ENCODE measurements at places on chromosomes 11 and 22.

DNA sequence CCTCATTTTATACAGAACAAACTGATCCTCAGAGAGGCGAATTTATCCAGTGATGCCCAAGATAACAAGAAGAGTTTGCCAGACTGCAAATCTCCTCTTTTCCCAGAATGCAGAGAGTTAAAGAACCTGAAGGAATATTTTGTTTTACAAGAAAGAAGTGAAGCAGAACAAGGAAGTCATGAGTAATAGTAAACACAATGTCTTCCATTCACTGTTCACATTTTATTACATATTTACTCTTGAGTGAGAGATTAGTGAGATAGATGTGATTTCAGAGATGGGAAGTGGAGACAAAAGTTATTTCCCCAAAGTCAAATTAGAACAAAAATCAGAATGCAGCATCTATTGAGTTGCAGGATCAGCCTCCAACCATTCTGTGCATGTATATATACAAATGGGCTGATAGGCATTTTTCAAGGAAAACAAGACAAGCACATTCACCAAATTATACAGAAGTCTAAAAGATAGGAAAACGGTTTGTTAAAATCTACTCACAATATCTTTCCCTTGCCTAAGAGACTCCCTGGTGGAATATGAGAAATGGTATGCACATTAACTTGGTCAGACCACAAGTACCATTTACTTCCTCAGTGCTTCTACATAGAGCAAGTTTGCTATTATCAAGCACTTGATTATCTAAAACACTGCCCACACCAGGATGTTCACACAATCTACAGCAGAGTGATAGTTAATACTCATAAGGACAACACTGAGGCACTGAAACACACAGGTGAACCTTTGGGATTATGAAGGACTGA, 12.0 kb downstream of the GUCY1A2 start:
- no peak for DNase-seq

- no peak for DNase-seq
Measured at GRCh38 chr11:45154276-45154675, 7.8 kb downstream of the PRDM11 start.

DNA sequence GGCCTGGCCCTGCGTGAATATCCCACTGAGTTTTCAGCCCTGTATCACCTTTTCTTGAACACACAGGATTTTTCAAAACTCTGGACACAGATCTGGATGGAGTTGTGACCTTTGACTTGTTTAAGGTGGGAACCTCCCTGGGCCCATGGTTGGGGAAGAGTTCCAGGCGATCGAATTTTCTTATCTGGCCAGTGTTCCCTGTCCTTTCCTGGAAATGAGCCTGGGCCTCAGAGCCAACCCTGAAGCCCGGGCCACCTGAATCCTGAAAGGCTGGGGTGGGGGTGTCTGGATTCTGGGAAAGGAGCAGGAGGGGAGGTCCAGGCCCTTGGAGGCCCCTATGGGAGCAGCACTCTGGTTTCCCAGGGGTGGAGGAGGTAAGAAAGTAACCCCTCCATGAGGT, 29.0 kb downstream of the CAPN1 start:
- no peak for DNase-seq

- no peak for DNase-seq
Measured at GRCh38 chr11:93038521-93038920, 69.1 kb downstream of the MTNR1B start.

DNA sequence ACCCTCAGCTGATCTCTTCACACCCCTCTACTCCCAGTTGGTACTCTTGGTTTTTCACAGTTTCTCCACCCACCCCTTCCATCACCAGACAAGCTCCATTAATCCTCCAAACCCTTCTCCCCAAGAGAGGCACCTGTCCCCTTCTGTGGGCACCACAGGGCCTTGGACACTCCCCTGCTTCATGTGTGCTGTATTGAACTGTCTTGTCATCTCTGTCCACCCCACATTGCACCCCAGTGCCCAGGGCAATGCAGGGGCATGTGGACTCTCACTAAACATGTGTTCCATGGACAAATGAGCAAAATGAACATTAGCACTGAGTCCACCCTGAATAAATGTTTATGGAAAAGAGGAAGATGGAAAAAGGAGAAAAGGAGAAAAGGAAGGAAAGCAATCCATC, 181.4 kb downstream of the BCR start:
- no peak for DNase-seq

- peak; percentile 29 for DNase-seq
Measured at GRCh38 chr22:23526596-23527316, 53.3 kb downstream of the IGLL1 start.

DNA sequence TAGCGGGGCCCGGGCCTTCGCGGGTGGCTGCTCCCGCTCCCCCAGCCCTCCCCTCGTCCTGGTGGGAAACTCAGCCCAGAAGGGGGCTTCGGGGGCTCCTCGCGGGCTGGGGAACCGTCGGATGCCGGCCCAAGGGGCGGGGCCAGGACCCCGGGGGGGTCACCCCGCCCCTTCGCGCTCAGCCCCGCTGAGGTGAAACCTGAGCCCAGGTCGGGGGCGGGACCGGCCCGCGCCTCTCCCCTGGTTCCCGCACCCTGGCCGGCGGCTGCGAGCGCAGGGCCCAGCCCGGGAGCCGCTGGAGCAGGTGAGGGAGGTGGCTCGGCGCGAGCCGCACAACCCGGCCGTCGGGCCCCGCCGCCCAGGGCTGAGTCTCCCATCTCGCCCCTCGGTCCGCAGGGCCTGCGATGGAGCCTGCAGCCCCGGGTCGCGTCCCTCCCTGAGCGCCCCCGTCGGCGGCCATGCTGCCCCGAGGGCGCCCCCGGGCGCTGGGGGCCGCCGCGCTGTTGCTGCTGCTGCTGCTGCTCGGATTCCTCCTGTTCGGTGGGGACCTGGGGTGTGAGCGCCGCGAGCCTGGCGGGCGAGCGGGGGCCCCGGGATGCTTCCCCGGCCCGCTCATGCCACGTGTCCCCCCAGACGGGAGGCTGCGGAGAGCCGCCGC, at the start of gene LARGE2:
LARGE2 (plus strand) TSS at position 232 of the 658 bp plus-strand sequence; CDS start at position 459, 227 bp downstream.
- peak; percentile 64 for DNase-seq

GRCh38 chr22:37318364-37319109, 36.2 kb downstream of the CYTH4 start:
- no peak for DNase-seq

DNA sequence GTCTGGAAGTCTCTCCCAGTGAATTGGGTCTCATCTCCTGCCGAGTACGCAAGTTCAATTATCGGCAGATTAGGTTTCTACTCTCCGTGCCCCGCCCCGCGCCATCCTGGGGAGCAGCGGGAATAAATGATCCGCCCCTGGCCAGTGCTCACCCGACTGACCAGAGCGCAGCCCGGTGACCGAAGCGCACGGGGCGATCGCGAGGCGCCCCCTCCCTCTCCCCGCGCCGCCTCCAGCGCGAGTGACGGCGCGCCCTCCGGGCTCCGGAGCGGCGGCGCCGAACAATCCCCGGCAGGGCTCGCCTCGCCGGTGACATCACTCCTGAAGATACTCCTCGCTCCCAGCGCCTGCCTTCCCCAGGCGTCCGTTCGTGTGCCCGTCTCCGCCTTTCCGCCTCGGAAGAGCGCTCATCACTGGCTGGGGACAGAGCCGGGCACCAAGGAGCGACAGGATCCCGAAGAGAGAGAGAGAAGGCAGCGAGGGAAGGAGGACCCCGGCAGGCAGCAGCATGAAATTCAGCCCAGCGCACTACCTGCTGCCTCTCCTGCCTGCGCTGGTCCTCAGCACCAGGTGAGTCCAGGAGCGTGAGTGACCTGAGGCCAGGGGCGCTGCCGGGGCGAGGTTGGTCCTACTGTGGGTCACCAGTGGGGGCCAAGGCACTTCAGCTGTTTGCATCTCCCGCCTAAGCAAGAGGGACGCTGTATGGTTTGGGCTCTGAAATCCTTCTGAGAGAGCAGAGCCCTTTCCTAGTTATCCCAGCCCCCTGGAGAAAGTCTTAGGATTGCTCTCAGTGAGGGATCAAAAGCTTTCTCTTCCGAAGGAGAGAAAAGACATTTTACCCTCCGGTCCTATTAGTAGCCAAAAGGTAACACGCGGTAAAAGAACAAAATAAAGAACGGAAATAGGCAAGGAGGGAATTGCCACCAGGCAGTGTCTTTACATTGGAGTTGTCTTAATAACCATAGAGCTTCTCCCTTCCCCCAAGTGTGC, at the start of gene LUZP2:
LUZP2 (plus strand) TSS at position 318 of the 990 bp plus-strand sequence.
- peak; percentile 80 for DNase-seq

DNA sequence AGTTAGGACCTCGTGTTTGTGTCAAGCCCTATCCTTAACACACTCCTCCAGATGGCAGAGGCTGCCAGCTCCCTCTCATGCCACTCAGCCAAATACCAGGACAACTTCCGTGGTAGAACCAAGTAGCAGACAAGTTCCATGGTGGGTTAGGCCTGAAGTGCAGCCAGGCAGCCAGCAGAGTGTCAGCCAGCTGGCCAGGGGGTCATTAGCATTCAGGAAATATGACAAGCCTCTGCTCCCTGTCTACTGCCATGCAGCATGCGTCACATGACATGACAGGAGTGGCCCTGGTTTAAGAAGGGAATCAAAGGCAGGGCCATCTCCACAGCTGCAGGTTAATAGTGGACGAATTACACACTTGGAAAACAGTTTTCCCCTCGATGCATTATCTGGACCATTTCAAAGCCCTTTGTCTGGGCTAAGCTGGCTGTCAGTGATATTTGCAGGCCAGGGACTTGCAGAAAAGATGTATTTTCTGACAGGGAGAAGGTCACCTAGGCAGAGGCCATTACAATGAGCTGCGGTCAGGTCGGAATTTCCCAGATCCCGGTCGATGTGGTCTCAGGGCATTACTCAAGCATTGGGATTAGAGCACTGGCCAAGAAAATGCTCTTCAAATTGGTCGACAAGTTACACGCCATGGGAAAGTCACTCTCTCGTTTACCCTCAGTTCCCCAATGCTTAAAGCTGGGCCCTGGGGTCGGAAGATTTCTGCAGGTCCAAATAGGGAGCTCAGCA, 461.7 kb upstream of the CADM1 start:
- no peak for DNase-seq

GRCh38 chr22:24175160-24175808, 6.0 kb upstream of the SUSD2 start:
- peak; percentile 95 for DNase-seq
